ENCODE measurements at places on chromosomes 12 and 14. TPM values are rescaled to one million over a fixed set of nuclear protein-coding genes. Genes with fewer than 3 reads are reported as not detected.

- H3K4me3 ChIP-seq: no peak overlapping the region
- H3K27ac ChIP-seq: no peak overlapping the region
- H3K36me3 ChIP-seq: peaks cover 15% of the 10 kb centered on the region
- no peaks in the 10 kb centered on the region for H3K27me3 ChIP-seq
- H3K4me1 ChIP-seq: no peaks in the 10 kb centered on the region
These were observed 53.9 kb downstream of the ACACB start for GRCh38 chr12:109170324-109170723.

GRCh38 chr12:66638666-66639065, 40.2 kb downstream of the GRIP1 start:
- no peak overlapping the region for H3K27ac ChIP-seq
- no peaks in the 10 kb centered on the region for H3K4me1 ChIP-seq
- H3K4me3 ChIP-seq: no peak overlapping the region
- no peaks in the 10 kb centered on the region for H3K36me3 ChIP-seq
- H3K27me3 ChIP-seq: peaks cover 15% of the 10 kb centered on the region
- DNase-seq: no peak

GRCh38 chr12:53268630-53269562, 797 bp downstream of the ESPL1 start:
- peak; percentile 17 for DNase-seq
- peaks cover 2% of the 10 kb centered on the region for H3K27me3 ChIP-seq
- H3K36me3 ChIP-seq: peaks cover 8% of the 10 kb centered on the region

GRCh38 chr14:92719421-92719820, 29.0 kb downstream of the LGMN start:
- H3K4me1 ChIP-seq: peaks cover 18% of the 10 kb centered on the region
- H3K27ac ChIP-seq: peak overlapping the region; percentile 53
- H3K4me3 ChIP-seq: no peak overlapping the region
- peak; percentile 14 for DNase-seq

- DNase-seq: no peak
- H3K4me1 ChIP-seq: no peaks in the 10 kb centered on the region
- peaks cover 18% of the 10 kb centered on the region for H3K36me3 ChIP-seq
- H3K4me3 ChIP-seq: no peak overlapping the region
- H3K27ac ChIP-seq: 0 out of 2 replicates have a peak overlapping the region, but pooled peaks have one; percentile 18
These were observed 85.4 kb downstream of the HECTD1 start for GRCh38 chr14:31122098-31122611.

GRCh38 chr14:52937869-52938268, 13.0 kb downstream of the FERMT2 start:
- peaks cover 80% of the 10 kb centered on the region for H3K4me1 ChIP-seq
- no peak overlapping the region for H3K4me3 ChIP-seq
- DNase-seq: no peak
- no peak overlapping the region for H3K27ac ChIP-seq
- H3K36me3 ChIP-seq: peaks cover 16% of the 10 kb centered on the region

- no peak overlapping the region for H3K4me3 ChIP-seq
- H3K27me3 ChIP-seq: no peaks in the 10 kb centered on the region
- no peak overlapping the region for H3K27ac ChIP-seq
- DNase-seq: peak; percentile 5
- H3K36me3 ChIP-seq: no peaks in the 10 kb centered on the region
- H3K4me1 ChIP-seq: no peaks in the 10 kb centered on the region
These were observed 163.4 kb downstream of the GARIN6 start for GRCh38 chr12:99810718-99811593.

GRCh38 chr14:104788873-104789663, 6.5 kb downstream of the AKT1 start:
- H3K4me1 ChIP-seq: peaks cover 14% of the 10 kb centered on the region
- H3K27me3 ChIP-seq: no peaks in the 10 kb centered on the region
- H3K27ac ChIP-seq: no peak overlapping the region
- no peaks in the 10 kb centered on the region for H3K36me3 ChIP-seq
- no peak overlapping the region for H3K4me3 ChIP-seq

DNA sequence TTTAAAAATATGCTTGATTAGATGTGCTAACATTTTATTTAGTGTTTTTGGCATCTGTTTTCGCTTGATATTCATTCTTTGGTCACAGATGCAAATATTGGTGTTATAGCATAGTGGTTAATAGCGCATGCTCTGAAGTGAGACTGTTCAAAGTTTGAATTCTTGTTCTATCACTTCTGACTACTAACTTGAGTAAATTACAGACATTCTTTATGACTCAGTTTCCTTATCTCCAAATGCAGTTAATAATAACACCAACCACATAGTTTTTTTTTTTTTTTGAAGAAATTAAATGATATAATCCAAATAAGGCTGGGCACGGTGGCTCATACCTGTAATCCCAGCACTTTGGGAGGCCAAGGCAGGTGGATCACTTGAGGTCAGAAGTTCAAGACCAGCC, 81.0 kb downstream of the TMX1 start:
- no peak overlapping the region for H3K4me3 ChIP-seq
- no peaks in the 10 kb centered on the region for H3K36me3 ChIP-seq
- no peak for DNase-seq
- no peak overlapping the region for H3K27ac ChIP-seq

DNA sequence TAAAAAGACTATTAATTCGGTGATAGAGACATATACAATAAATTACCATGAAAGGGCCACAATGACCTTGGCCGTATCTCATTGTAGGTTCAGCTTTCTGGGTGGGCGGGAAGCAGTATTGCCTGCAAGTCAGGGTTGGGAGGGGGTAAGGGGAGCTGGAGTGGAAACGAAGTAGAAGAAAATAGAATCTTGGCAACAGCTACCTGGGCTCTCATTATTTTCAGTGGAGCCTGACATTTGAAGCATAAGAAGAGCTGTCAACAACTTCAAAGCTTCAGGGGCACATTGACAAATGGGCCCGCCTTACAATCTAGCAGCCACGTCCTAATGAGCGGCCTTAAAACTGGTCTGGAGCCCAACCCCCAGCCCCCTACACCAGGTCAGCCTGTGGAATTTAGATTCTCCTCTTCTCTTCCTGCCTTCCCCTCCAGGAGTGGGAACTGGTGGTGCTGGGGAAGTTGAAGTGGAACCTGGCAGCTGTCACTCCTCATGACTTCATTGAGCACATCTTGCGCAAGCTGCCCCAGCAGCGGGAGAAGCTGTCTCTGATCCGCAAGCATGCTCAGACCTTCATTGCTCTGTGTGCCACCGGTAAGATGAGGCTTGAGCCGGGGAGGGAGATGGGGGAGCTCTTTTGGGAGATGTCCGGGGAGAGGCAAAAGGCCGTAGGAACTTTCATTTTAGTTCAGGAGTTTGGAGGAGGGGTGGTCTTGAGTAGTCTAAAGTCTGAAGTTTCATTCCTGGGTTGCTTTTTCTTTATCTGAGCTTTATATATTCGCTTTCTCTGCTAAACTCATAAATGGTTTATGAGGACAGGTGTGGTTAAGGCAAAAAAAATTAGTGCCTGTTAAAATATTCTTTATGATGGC, 5.0 kb downstream of the CCND2 start:
- peaks cover 33% of the 10 kb centered on the region for H3K4me1 ChIP-seq
- H3K27ac ChIP-seq: no peak overlapping the region
- H3K4me3 ChIP-seq: no peak overlapping the region
- no peak for DNase-seq
- peaks cover 51% of the 10 kb centered on the region for H3K27me3 ChIP-seq

DNA sequence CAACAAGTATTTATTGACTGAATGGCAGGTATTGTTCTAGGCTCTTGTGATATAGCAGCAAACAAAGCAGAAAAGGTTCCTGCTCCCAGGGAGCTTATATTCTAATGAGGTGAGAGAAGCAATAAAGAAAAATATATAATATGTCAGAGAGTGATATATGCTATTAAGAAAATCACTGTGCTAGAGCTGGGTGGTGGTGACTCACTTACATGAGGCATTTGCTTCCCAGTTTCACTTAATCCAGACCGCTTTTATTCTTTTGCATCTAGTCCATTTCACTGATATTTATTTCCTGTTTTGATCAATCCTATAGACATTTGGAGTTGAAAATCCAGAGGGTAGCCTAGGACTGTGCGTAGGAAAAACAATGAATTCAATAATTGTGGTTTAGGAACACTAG, 17.5 kb downstream of the TRHDE start:
- peak overlapping the region; percentile 58 for H3K27ac ChIP-seq
- no peak for DNase-seq
- peaks cover 83% of the 10 kb centered on the region for H3K36me3 ChIP-seq
- no peaks in the 10 kb centered on the region for H3K27me3 ChIP-seq

DNA sequence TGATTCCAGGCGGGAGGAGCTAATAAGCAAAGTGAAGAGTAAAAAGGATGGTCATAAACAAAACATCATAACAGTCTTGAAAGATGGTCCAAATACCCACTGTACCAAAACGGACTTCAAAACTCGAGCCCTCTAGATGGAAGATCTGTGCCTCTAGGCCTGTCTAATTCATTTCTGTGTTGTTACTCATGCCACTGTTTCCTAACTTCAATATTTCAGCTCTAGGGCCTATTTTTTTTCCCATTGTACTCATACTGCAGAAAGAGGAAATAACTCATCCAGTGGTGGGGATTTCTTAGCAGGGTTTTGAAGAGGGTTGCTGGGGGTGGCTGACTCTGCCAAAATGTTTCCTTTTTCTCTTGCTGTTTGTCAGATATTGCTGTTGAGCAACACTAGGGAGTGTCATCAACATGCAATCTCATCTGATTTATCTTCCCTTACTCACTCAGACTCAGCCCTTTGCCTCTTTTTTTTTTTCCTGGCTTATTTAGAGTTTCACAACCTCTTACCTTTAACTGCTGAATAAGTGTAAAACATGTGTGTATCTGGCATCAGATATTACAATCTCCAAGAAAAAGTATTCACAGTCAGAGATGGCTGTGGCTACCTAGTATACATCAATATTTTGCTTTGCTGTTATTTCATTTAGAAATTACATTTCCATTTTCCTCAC, 189.6 kb downstream of the DUSP6 start:
- H3K27me3 ChIP-seq: peaks cover 2% of the 10 kb centered on the region
- H3K27ac ChIP-seq: no peak overlapping the region
- no peak overlapping the region for H3K4me3 ChIP-seq
- peak; percentile 99 for DNase-seq

GRCh38 chr12:121520586-121521086, 60.2 kb downstream of the KDM2B start:
- H3K27me3 ChIP-seq: peaks cover 3% of the 10 kb centered on the region
- H3K4me3 ChIP-seq: no peak overlapping the region
- DNase-seq: no peak
- H3K36me3 ChIP-seq: 0 out of 2 replicates have a peak, but pooled peaks cover 4% of the 10 kb centered on the region
- H3K27ac ChIP-seq: no peak overlapping the region

DNA sequence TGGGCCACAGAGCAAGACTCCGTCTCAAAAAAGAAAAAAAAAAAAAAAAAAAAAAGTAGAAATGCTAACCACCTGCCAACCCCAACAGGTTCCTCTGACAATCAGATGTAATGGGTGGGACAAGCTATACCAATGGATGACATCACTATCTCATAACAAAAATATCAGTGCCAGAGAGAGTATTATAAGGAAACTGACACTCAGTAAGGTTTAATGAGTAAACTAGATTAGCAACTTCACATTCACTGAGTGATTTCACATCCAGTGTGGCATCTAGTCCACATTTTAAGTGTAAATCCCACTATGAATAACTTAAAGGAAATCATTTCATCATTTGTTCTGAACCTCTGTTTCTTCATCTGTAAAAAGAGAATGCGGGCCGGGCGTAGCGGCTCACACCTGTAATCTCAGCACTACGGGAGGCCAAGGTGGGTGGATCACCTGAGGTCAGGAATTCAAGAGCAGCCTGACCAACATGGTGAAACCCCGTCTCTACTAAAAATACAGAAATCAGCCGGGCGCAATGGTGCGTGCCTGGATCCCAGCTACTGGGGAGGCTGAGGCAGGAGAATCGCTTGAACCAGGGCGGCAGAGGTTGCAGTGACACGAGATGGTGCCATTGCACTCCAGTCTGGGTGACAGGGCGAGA, 1.8 kb downstream of the SART3 start:
- H3K4me1 ChIP-seq: peaks cover 60% of the 10 kb centered on the region
- DNase-seq: no peak
- H3K4me3 ChIP-seq: peak overlapping the region; percentile 99
- no peak overlapping the region for H3K27ac ChIP-seq
- peaks cover 3% of the 10 kb centered on the region for H3K27me3 ChIP-seq

GRCh38 chr12:30074916-30075315, 291.2 kb upstream of the TMTC1 start:
- H3K4me3 ChIP-seq: no peak overlapping the region
- 0 out of 2 replicates have a peak, but pooled peaks cover 5% of the 10 kb centered on the region for H3K36me3 ChIP-seq
- H3K27ac ChIP-seq: no peak overlapping the region
- no peaks in the 10 kb centered on the region for H3K4me1 ChIP-seq
- DNase-seq: no peak

DNA sequence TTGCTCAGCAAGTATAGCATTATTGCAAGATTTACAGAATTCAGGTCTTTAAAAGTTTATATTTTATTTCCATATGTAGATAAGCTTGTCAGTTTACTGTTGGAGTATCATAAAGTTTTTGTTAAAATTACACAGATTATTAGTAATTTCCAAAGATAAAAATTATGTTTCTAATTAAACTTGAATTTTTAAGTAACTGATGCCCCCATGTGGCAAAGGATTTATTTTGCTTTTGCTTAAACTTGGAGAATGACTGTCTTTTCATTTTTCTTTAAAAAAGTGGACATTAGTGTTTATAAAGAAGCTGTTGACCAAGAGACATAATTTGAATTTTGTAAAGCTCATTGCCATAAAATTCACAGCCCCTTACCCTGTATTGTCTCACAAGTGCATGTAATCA, 45.8 kb downstream of the ETNK1 start:
- no peaks in the 10 kb centered on the region for H3K27me3 ChIP-seq
- peaks cover 5% of the 10 kb centered on the region for H3K36me3 ChIP-seq
- no peak for DNase-seq

DNA sequence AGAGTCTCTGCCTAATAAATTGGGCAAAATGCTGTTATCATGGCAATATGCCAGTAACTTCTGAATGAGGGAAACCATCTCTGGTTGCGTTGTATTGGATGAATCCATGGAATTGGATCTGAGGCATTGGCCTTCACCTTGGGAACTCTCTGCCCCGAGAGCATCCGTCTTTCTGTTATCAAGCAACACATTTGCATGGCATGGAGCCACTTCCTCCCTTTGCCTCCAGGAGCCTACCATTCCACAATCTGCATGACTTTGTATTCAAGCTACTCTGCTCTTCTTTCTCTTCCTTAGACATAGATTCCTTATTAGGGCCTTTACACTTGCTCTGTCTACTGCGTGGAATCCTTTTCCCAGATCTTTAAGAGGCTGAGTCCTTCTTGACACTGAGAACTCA, 57.2 kb downstream of the RIC8B start:
- no peak overlapping the region for H3K4me3 ChIP-seq
- no peaks in the 10 kb centered on the region for H3K4me1 ChIP-seq

GRCh38 chr14:68282479-68283377, 463.1 kb downstream of the RAD51B start:
- no peaks in the 10 kb centered on the region for H3K36me3 ChIP-seq
- no peak overlapping the region for H3K4me3 ChIP-seq
- no peak for DNase-seq
- no peak overlapping the region for H3K27ac ChIP-seq
- H3K4me1 ChIP-seq: peaks cover 32% of the 10 kb centered on the region

- H3K4me1 ChIP-seq: no peaks in the 10 kb centered on the region
- H3K36me3 ChIP-seq: no peaks in the 10 kb centered on the region
- DNase-seq: no peak
- H3K27me3 ChIP-seq: peaks cover 63% of the 10 kb centered on the region
These were observed 22.4 kb upstream of the FKBP4 start for GRCh38 chr12:2772370-2772769.

TAS2R8 gene
- total RNA-seq: not detected

MSI1 gene
- total RNA-seq: not detected

PMEL gene
- total RNA-seq: not detected

Data from HFFc6 (cell line).